Natural killer cell (primary cell): ENCODE measurements at places on chromosomes 2 and 18. TPM values are rescaled to one million over a fixed set of nuclear protein-coding genes. Genes with fewer than 3 reads are reported as not detected.

DNA sequence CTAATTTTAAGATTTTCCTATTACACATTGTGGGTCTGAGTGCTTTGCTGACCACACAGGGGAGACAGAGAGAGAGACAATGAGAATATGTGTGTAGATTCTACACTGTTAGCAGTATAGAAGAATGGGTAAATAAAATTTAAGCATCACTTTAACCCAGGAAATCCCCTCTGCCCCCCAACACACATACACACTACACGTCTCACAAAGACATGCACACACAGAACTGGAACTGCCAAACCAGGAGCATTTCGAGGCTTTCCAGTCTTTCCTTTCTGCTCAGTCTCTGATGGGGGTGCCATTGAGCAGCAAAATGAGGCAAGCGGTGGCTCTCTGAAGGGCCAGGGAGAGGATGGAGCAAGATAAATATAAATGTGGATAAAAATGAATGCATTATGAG lies 2.5 kb downstream of the MERTK start:
- DNase-seq, result peak; percentile 21

The TMBIM1 gene
- 84.9 TPM for total RNA-seq

The PLEKHA3 gene
- 22.6 TPM for total RNA-seq

The SP140 gene
- 77.4 TPM for total RNA-seq

DNA sequence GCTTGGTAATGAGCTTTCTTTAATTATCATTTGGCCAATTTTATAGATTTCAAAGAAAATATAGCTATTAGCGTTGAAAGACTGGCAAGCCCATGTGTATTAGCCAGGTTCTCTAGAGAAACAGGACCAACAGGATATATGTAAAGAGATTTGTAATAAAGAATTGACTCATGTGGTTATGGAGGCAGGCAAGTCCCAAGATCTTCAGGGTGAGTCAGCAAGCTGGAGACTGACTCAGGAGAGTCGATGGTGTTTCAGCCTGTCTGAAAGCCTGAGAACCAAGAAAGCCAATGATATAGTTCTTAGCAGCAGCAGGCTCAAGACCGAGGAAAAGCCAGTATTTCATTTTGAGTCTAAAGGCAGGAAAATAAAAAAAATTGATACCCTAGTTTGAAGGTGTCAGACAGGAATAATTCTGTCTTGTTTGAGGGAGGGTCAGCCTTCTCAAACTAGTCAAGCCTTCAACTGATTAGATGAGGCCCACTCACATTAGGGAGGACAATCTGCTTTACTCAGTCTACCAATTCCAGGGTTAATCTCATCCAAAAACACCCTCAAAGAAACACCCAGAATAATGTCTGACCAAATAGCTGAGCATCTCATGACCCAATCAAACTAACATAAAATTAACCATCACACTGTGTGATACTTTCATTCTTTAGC lies 78.3 kb upstream of the CRIM1 start:
- no peak for DNase-seq

- no peak for DNase-seq
Measured at GRCh38 chr2:43481927-43482542, 113.8 kb downstream of the THADA start.

The TUBA4B gene
- not detected for total RNA-seq

DNA sequence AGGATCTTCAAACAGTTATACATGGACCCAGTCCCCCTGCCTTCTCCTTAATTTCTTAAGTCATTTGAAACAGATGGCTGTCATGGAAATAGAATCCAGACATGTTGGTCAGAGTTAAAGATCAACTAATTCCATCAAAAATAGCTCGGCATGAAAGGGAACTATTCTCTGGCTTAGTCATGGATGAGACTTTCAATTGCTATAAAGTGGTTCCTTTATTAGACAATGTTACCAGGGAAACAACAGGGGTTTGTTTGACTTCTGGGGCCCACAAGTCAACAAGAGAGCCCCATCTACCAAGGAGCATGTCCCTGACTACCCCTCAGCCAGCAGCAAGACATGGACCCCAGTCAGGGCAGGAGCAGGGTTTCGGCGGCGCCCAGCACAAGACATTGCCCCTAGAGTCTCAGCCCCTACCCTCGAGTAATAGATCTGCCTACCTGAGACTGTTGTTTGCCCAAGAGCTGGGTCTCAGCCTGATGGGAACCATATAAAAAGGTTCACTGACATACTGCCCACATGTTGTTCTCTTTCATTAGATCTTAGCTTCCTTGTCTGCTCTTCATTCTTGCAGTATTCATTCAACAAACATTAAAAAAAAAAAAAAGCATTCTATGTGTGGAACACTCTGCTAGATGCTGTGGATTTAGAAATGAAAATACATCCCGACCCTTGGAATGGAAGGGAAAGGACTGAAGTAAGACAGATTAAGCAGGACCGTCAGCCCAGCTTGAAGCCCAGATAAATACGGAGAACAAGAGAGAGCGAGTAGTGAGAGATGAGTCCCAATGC lies 4.6 kb downstream of the TTR start:
- no peak for DNase-seq

- no peak for DNase-seq
Measured at GRCh38 chr2:227761740-227762476, 16.2 kb downstream of the SCYGR8 start.

The MEP1B gene
- not detected for total RNA-seq
